ENCODE measurements at places on chromosomes 12 and 14.

DNA sequence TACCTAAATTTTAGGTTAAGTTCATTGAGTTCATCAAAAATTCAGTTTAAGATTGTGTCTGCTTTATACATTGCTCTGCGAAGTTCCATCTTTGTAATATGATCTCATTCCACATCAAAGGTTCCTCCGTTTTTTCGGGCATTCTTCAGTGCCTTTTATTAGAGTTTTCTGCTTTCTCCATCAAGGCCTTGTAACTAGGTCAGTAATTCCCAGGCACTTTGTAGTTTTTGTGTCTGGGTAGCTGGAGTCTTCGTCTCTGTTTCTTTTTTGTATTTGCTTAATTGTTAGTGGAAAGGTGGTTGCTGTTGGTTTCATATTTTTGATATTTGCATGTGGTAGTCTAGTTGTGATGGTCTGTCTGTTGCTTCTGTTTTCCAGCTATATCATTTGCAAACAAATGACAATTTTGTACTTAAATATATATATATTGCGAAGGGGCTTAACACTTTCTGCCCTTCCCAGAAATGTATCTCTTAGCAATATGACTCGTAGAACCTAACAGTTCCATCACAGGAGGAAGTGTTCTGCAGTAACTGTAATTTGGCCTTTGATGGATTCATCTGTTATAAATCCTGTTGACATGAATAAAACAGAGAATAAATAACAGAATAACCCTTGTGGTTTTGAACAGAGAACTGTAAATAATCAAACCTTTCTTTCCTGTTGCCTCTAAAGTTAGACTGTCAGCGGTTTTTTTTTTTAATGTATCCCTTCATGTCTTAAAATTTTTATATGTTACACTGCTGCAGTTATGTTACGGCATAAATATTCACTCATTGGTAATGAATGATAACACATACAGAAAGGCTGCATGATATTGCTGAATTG, 88.4 kb upstream of the DYNC1H1 start:
- DNase-seq, result no peak

DNA sequence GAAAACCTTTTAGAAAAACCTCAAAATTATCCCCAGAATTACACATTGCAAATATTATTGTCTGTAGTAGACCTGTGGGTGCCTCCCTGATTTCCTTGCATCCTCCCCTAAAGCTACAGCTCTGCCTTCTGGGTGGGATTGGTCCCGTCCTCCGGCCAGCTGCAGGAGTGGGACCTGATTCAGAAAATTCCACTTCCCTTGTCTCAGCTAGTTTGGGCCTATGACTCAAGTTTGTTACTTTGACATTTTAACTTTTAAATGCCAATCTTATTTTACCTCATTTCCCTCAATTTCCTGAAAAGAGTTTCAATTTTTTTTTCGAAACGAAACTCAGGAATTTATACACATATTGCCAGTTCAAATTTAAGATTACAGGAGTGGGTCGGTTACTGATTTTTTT, 13.2 kb upstream of the SLC41A2 start:
- DNase-seq, result no peak

DNA sequence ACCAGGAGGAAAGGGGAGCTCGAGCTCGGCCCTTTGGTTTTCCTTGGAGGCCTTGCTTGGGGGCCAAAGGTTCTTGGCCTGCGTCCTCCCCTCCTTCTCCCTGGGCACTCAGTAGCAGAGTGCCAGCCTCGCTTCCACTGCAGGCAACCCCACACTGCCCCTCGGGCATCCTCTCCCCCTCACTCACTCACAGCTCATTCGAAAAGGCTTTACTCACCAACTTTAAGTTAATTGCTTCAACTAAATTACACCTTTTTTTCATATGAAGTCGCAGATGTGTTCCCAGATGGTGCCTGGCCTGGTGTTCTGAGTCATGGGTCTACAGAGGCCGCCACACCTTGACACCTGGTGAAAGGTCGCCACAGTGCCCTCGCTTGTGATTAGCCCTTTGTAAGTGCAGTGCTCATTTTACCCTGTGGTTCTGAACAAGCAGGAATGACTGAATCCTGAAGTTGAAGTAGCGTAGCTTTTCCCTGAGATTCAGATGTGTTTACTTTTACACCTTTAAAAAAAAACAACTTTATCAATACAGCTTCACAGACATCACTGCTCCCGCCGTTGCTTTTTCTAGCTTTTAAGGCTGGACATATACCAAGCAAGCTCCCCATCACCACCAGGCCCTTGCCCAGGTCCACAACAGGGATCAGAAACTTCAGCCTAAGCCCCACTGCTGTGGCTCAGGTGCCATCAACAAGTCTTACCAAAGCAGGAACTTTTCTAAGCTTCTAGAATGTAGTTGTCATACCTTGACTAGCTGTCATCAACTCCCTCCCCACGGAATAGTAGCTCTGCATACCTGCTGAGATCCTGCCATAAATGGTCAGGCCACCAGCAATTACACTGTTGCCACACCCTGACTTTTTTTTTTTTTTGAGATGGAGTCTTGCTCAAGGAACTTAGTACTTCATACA, 20.3 kb upstream of the ADIPOR2 start:
- no peak for DNase-seq

DNA sequence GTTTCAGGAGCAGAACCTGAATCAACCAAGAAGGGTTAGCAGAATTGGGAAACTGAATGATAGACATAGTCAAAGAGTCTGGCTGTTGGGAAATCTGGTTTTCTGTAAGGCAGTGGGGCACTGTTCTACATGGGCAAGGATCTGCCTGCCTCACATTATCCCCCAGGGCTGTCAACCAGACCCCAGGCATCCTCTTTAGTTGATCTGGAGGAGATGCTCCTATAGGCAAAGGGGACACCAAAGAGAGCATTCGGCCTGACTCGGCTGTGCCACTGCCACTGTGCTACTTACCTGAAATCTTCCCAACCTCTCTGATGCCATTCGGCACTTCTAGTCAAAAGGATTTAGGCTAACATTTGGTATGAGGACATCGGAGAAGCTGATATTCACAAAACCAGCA, 4.1 kb downstream of the ISCU start:
- DNase-seq, result no peak

Data from activated naive CD8-positive, alpha-beta T cell treated with anti-CD3 and anti-CD28 coated beads, Interleukin-2, amount 50 U/mL, for 16 hours (primary cell).